Type B pancreatic cell (in vitro differentiated cells): ENCODE measurements at places on chromosomes 7 and 10.

- DNase-seq: no peak
These were observed 42.4 kb downstream of the DNAH11 start for GRCh38 chr7:21585070-21585724.

GRCh38 chr7:44762726-44763522 lies 14.3 kb downstream of the ZMIZ2 start:
- DNase-seq: no peak

DNA sequence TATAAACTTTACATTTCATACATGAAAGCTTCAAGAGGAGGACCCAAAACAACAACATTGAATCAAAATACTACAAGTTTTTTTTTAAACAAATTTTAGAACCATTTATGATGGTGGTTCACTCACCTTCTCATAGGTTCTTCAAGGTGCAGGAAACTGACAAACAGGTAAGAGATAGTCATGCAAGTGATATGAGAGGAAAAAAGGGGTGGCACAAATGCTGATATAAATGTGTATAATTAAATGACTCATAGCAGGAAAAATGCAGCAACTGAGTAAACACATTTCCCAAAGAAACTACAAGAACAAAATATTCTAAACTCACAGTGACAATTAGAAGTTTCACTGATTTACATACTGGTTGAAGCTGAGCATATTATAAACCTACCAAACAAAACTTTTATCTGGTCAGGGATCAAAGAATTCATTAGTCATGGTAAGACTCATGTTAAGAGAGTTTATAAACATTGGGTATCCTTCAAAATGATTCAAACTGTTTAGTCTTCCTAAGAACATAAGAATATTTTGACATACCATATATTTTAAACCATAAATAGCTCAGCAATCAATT lies 14.1 kb downstream of the ZWINT start:
- no peak for DNase-seq

DNA sequence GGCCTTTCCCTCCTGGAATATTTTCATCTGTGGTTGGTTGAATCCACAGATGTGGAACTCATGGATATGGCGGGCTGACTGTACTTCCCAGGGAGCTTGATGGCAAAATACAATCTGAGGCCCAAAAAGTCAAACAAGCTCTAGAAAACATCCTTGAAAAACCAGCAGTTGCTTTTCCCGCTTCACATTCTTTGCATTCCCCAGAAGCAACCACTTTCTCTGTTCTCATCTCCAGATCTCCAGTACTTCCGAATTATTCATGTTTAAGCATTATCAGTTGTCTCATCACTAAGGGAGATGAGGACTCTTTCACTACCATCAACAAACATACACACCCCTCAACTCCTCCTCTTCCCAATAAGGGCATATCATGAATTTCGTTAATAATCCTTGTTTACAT lies 55.3 kb downstream of the KIF5B start:
- DNase-seq: no peak

DNA sequence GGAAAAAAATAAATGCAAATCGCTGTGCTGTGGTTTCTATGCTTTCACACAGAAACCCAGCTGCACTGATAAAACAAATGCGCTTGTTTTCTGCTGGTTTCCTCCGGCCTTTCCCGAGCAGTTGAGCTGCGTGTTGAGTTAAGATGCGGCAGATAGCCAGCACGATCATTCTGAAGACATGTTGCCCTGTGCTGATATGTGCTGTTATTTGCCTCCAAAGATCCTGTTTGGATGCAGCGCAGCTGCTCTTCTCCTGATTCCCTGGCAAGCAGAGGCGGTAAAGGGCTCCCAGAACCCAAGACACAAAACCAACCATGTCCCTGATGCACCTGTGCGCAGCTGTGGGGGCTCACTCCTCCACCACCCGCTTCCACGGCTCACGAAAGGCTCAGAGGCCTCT lies 225.4 kb downstream of the PAXIP1 start:
- no peak for DNase-seq

- no peak for DNase-seq
These were observed 52.9 kb upstream of the PIK3CG start for GRCh38 chr7:106812027-106812643.

DNA sequence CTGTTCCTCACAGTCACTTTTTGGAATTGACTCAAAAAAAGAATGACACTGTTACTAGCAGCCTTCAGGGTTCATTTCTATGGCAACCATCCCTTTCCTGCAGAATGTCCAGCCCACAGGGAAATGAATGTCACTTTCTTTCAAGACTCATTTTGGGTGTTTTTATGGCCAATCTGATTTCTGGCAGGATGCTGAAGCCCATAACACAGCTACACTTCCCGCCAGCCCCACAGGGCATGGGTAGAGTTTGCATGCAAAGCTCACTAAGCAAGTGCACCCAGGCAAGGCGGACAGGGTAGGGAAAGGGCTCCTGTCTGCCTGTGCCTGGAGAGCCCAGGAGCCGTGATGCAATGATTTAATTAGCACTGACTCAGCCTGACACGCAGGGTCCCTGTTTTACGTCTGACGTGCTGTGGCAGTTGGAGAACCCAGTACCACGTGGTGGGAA lies 26.1 kb upstream of the GPAM start:
- DNase-seq: no peak

DNA sequence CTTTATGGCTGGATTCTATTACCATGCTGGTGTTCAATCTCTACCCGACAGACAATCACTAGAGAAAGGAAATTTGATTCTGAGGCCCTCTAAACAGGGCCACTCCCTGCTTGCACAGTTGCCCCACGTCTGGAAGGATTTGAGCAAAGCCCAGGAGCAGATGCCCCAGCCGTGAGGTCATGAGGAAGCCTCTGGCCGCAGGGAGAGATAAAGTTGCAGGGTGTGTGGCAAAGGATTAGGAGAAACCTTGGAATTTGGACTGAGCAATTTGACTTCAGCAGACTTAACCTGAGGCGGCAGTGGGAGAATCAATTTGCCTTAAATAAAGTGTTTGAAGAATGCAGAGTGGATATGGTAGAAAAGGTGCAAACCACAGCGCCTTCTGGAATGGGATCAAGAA lies 40.2 kb upstream of the KLF6 start:
- DNase-seq: no peak

DNA sequence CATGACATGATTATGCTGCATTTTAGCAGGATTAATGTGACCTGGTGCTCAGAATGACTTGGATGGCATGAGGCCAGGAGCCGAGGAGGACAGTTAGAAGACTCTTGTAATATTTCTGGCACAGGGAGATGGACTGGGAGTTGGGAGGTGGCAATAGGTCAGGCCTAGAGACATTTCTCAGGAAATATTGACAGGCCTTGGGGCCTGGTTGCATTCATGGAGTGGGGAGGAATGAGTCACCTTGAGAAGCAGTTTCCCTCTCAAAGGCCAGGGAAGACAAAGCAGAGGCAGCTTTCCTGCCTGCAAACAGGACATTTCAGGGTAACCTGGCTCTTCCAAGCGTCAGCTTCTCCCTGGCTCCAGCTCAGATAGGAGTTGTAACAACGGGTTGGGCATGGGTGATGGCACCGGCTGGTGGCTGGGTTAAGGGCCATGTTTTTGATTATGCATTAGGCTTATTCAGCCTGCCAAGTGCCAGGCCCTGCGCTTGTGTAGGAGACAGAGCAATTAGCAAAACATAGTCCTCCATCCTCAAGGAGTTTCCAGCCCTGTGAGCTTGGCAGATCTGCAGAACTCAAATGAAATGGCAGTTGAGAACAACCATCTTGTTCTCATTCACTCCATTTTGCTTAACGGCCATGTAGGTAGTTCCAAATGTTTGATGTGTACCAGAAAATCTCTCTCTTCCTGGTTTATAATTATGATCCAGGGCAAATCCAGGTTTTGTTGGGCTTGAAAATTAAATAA lies 38.2 kb downstream of the HK1 start:
- no peak for DNase-seq

DNA sequence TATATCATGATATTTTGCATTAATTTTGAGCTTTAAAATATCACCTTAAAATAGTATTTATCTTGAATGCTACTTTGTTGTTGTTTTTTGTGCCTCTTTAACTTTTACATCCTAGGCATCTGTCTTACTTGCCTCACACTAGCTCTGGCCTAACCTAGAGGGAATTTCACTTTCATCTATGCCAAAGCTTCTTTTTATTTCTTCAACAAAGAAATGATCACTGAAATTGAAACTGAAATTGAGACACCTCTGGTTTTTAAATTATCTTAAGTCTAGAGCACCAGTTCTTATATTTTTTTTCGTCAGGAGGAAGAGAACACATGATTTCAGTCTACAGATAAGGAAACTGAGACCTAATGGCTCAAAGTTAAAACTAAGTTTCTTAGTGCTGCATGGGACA lies 3.5 kb upstream of the SCIN start:
- no peak for DNase-seq

- DNase-seq: no peak
These were observed 159.3 kb downstream of the ST7 start for GRCh38 chr7:117112640-117113039.

- no peak for DNase-seq
These were observed 154.2 kb downstream of the NEBL start for GRCh38 chr10:20742737-20743541.

DNA sequence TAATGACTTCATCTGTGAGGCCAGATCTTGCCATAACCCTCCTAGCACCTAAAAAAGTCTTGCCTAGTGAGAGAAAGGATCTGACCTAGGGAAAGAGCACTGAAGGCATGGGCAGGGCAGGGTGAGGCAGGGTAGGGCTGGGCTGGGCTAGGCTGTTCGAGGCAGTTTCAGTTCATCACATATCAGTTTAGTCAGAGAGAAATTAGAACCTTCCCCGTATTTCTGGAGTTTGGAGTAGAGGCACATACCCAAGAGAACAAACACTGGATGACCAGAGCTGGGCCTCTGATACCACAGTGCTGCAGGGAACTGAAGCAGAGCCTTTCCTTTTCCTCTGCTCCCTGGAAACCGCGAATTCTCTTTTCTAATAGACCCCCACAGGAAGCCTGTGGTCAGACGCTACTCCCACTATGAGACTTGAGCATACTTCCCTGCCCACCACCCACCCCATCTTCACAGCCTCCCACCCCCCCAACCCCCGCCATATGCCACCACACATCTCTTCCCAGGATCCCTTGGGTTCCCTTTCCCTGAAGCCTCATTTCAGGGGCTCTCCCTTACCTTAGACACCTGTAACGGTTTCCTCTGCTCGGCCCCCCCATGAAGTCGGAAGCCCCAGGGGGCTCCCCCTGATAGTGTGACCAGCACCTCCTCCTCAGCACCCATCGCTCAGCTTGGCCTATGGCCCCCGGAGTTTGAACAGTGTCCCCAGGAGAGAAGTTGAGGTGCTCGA lies 406 bp downstream of the SYNPO2L start:
- no peak for DNase-seq

GRCh38 chr7:44373418-44373740 lies 48.0 kb upstream of the CAMK2B start:
- DNase-seq: no peak

DNA sequence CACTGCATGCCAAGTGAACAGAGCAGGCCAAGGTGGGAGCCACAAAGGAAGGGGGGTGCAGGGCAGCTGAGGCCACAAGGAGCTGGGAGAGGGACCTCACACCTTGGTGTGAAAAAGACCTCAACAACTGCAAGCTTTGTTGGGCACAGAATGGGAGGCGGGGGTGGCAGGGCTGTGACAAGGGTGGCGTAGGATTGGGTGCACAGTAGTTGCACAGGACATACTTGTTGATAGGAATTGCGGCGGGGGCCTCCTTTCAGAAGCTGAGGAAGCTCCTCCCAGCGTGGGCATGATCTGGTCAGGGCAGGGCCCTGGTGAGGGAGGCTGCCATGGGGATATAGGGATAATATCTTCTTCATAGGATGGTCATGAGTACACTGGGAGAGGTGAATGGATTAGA lies 25.8 kb downstream of the POLL start:
- DNase-seq: peak; percentile 55

DNA sequence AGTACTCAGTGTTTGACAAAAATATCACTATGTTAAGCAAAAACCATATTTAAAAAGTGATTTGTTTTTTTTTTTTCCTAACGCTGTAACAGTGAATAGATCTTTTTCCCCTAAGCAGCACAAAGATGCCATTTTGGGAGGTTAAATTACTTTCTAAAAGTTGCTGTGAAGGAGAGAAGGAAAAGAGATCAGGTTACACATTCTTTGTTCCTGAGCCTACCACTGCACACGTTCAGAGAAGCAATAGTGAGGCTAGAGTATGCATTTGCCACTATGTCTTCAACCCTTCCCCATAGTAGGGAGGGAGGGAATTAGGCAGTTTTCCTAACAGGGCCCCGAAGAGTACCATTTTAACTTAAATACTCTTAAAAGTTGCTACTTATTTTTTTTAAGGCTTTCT lies 38.9 kb downstream of the BMPR1A start:
- no peak for DNase-seq

DNA sequence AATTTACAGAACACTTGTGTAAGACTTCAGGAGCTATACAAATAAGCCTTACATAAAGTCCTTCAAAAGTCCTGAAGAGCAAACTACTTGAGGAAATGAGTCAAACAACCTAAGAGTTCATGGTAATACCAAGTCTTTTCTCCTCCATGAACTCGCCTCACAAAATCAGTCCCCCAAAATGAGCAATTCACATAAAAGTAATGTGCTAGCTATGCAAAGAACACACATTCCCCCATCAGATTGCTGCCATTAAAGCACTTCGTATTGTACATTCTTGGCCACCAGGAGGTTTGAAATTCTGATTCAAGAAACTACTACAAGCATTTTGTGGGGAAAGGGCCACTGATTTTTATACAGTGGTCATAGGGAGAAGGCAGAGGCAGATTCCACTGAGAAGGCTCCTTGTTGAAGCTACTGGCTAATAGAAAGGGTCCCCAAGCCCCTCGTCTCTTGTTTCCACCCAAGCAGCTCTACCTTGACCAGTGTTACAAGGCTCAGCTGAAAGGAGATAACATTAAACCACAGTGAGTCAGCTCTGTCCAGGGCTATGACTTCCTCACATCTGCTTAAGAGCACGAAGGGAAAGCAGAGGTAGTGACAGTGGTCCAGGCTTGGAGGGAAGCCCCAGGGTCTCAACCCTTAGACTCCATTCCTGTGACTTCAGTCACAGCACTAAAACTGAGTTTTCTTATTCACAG lies 115.2 kb upstream of the CDK1 start:
- no peak for DNase-seq

DNA sequence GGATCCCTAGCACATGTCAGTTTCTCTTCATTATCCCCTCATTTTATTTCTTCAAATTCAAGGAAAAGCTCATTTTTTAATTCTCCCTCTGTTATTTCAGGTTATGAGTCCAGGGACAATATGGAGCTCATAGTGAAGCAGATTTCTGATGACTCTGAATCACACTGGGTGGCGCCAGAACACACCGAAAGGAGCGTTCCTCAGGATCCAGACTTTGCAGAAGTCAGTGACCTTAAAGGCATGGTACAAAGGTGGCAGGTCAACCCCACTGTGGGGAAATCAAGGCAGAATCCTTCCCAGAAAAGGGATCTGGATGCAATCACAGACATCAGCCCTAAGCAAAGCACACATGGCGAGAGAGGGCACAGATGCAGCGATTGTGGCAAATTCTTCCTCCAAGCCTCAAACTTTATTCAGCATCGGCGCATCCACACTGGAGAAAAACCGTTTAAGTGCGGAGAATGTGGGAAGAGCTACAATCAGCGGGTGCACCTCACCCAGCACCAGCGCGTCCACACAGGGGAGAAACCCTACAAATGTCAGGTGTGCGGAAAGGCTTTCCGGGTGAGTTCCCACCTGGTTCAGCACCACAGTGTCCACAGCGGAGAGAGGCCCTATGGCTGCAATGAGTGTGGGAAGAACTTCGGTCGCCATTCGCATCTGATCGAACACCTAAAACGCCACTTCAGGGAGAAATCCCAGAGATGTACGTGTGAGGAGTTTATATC lies 21.4 kb downstream of the ZKSCAN5 start:
- DNase-seq: no peak
